ENCODE measurements at places on chromosomes 4 and X. TPM values are rescaled to one million over a fixed set of nuclear protein-coding genes. Genes with fewer than 3 reads are reported as not detected.

The XPNPEP2 gene
- total RNA-seq, result 1.7 TPM

The NDST3 gene
- total RNA-seq, result 0.59 TPM

The YY2 gene
- 0.56 TPM for total RNA-seq

The CENPE gene
- total RNA-seq, result 55.7 TPM

The RBM3 gene
- total RNA-seq, result 130 TPM

The SULT1E1 gene
- not detected for total RNA-seq

The GAGE12F gene
- total RNA-seq, result not detected

The TLR1 gene
- 0.03 TPM for total RNA-seq

The HSFX2 gene
- total RNA-seq, result 0.77 TPM

The UGT2B17 gene
- total RNA-seq, result not detected

The CXCL11 gene
- not detected for total RNA-seq

The TMEM271 gene
- not detected for total RNA-seq

The GLRA3 gene
- total RNA-seq, result not detected

The SHROOM2 gene
- total RNA-seq, result 11.8 TPM

The MYOZ2 gene
- total RNA-seq, result not detected

The FAM200B gene
- total RNA-seq, result 58.3 TPM

The SNCA gene
- total RNA-seq, result 5.6 TPM

The C4orf36 gene
- 8.6 TPM for total RNA-seq

The GNRHR gene
- not detected for total RNA-seq

The SPANXA2 gene
- not detected for total RNA-seq

The FAM9B gene
- total RNA-seq, result not detected

Data from neural progenitor cell (in vitro differentiated cells).